ENCODE measurements at places on chromosomes 12 and 14.

GRCh38 chr12:99920353-99920960 is 64.3 kb downstream of the ANKS1B start:
- no peak for DNase-seq

GRCh38 chr14:45253754-45254310 is 830 bp upstream of the MIS18BP1 start:
- no peak for DNase-seq

DNA sequence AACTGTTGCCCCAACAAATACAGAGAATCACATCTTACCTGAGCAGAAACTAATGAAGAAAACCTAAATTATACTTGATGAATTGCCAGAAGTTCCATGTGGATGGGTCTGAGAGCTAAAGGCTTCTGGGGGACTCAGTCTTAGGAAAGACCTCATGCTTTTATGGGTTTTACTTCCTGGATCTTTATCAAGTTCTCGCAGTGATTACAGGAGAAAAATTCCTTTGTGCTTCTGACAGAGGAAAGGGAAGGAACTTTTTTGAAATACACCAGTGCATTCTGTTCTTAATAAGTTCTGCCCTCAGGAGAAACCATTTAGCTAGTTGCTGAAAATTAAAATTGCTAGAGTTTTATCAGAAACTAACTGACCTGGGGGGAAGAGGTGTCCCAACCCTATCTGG is 203.9 kb upstream of the KITLG start:
- no peak for DNase-seq

DNA sequence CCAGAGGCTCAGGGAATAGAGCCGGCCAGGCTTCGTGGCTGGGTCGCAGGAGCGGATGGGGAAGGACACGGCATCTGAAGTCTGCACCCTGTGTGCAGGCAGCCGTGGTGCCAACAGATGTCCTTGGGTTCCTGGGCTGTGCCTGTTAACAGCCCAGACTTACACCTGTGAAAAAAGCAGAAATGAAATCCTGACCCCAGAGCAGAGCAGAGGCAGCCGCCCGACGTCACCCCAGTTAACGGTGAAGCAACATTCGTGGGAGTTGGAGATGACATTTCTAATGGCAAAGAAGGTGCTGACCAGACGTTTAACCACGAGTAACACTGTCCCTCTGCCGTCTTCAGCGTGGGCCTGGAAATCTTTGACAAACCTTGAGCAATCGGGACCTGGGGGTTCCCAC is 200.3 kb upstream of the DIO3 start:
- no peak for DNase-seq

DNA sequence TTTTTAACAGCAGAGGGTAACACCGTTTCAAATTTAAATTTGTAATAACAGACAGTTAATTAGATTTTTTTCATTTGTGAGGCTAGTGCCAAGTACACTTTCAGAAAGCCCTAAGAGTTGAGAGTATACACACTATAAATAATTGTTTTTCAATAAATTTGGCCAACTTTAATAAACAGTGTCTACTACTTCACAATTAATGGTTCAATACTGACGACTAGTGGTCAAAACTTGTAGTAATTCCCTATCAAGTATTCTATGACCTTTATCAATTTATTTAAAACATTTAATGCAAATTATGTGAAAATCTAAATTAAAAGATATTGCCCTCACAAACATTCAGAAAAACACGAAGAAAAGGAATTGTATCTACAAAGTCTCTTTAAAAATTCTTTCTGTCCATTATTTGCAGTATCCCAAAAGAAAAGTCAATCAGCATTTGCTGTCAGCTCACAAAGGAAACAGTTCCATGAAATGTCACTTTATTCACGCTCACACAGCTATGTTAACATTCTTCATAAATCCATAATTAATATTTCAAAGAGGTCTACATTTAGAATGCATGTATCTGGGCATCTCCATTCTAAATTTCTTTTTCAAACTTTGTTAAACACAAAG is 91.2 kb downstream of the CEP128 start:
- peak; percentile 52 for DNase-seq

- DNase-seq, result no peak
Observed at GRCh38 chr12:108369736-108370396, 30.8 kb upstream of the CMKLR1 start.

GRCh38 chr14:76537906-76538647 is 162.1 kb downstream of the ESRRB start:
- no peak for DNase-seq

DNA sequence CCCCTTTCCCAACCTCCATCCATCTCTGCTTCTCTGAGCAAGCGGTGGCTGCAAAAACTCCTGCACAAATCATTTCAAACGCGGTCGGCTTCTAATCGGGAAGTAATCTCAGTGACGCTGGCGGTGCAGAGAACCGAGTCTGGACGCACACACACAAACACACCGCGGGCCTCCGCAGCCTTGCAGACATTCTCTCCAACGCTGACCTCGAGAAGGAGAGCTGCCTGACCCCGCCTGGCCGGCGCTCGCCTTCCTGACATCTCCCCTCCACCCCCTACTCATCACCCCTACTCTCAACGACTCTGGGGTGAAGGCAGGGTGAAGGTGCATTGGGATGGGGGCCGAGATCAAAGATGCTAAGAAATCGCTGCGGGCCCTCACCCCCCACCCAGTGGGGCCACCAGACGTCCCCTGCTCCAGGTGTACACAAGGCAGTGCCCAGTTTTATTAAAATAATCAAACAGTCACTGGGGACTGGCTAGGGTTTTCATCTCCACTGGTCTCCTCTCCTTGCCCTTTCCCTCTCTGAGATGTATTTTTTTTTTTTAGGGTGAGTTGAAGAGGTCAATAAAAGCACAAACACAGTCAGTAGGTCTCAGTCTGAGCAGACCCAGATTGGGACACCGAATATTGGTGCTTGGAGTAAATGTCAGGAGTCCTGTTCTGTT is 506 bp upstream of the TBX5 start:
- DNase-seq, result no peak

DNA sequence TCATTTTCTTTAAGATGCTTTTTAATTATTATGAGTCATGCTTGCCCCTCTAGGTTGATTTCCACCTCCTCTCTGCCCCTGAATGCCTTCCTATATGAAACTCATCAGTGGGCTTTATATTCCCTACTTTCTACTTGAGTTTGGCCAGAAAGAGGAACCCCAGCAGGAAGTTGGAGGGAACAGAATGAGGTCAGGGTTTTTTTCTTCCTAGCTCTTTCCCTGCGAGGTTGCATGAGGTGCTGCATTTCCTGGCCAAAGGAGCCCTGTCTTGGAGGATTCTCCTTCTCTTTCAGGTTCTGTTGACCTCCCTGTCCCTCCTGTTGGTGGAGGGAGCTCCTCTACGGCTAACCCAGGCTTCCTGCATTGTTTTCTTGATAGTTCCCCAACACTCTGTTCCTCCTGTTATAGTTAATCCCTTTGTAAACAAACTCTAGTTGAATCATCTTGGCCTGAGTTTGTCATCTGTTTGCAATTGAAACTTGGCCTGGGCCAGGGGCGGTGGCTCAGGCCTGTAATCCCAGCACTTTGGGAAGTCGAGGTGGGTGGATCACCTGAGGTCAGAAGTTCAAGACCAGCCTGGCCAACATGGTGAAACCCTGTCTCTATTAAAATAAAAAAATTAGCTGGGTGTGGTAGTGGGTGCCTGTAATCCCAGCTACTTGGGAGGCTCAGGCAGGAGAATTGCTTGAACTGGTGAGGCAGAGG is 15.3 kb upstream of the SPIC start:
- DNase-seq, result no peak

DNA sequence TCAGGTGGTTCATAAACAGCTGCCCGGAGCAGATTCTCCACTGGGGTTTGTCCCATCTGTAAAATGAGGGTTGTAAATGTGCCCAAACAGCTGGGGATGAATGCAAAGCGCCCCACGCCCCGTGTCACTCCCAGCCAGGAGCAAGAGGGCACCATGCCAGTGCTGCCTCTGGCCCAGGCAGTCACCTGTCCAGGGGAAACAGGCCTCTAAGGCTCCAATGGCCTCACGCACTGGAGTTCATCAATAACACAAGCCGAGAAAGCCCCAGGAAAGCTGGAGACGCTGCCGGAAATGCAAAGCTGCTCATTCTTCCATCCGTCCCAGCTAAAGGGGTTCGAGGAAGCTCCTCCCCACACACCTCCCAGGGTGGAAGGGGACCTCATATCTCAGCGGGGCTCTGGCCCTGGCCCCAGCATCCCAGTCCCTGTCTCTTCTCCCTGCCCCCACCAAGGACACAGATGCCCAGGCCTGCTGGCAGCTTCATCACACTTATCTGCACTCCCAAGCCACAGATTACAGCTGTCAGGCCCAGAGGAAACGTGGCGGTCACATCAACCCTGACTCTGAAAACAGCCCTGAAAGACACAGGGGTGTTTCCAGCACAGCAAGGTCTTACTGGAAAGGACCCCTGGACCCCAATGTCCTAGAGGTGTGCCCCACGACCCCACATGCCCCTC is 21.5 kb downstream of the SCARB1 start:
- no peak for DNase-seq

DNA sequence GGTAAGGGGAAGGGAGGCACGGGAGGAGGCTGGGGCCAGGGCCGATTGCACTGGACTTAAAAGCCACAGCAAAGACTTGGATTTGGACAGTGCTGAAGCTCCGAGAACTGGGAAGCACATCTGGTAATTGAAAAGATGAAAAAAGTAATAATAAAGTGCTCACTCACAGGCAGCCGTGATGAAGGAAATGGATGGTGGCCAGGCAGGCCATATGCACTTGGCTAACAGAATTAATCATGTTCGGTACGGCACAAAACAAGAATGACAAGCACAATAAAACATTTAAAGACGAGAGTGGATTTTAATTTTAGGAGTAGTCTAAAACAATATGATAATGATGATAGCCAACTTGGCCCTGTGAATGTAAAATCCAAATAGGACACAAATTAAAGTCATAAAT is 154.3 kb downstream of the VRK1 start:
- DNase-seq, result no peak

- no peak for DNase-seq
Observed at GRCh38 chr14:93744176-93744575, 44.1 kb downstream of the PRIMA1 start.

DNA sequence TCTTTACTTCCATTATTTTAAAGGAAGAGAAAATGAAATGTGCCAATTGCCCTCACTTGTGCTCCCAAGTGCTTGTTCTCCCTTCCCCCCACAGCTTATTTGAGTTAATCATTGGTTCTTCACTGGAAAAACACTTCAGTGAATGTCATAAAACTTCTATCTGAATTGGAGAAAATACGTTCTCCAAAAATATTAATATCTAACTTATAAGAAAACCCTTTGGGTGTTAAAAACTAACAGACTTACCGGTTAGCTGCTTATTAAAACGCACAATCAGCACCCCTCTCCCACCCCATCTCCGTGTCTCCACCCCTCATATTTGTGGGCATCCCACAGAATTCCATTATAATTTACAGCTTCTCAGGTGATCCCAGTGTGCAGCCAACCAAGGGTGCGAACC is 31.7 kb downstream of the PLEKHA5 start:
- peak; percentile 38 for DNase-seq

DNA sequence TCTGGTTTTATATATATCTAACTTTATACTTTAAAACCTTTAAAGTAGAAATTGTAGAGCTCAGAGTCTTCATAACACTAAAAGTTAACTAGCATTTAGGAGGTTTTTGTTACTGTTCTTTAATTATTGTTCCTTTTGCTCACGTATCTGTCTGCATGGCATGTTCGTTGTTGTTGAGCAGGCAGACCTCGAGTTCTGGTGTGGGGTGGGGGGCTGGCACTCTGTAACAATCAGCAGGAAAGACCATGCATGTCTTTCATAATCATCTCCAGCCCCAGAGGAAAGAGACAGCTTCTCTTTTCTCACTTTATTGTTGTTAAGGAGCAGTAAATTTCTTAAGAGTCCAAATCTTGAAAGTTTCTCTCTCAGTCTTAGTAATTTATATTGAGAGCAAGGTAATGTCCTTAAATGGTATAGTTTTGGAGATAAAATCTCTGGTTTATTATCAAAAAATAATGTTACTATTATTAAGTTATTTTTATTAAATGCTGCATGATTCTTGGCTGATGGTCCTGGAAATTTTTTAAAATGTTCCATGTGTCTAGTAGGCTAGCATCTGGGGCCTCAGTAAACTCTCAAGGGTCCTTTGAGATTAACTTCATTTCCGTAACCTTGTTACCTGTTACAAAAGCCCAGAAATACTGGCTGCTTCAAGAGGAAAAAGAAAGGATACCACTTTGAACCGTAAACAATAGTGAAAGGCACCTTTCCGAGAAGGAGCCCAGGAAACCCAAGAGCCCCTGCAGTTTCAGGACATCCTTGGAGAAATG is 30.3 kb downstream of the CKB start:
- no peak for DNase-seq

- no peak for DNase-seq
Observed at GRCh38 chr14:65065719-65066118, 36.6 kb downstream of the MAX start.

DNA sequence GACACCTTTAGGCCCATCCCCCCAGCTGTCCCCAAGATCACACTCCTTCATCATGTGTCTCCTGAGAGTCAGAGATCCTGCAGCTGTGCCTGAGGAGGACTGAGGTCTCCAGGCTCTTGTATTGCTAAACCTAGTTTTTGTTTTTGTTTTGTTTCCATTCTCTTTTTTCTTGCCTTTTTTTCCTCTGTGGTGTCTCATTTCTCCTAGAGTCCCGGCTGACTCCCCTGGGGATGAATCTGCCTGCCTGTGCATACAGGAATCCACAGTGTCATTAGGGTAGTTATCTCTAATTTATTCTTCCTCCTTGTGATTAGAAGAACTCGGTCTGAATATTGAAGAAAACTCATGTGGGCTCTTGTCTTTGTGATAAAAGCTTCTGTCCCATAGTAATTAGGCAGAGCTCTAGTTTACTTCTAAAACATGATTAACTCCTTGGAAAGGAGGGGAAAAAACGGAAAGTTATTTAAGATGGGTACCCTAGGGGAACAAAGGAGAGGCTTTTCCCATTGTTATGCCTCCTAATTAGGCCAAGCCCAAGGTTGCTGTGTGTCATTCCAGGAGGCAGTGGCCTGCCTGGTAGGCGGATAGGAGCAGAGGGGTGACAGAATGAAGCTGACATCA is 343.2 kb downstream of the ZFP36L1 start:
- DNase-seq, result no peak

Measured in ACHN (cell line).